ENCODE measurements at places on chromosomes 2 and 18.

GRCh38 chr2:127196549-127196948 is 23.6 kb downstream of the CYP27C1 start:
- DNase-seq: no peak

GRCh38 chr2:235049719-235050118 is 97.9 kb downstream of the SH3BP4 start:
- no peak for DNase-seq

- no peak for DNase-seq
Observed at GRCh38 chr18:45267622-45268021, 347.7 kb upstream of the SLC14A2 start.

GRCh38 chr2:5868931-5869330 is 176.7 kb downstream of the SOX11 start:
- no peak for DNase-seq

- no peak for DNase-seq
Observed at GRCh38 chr18:22872900-22873537, 60.1 kb upstream of the RBBP8 start.

DNA sequence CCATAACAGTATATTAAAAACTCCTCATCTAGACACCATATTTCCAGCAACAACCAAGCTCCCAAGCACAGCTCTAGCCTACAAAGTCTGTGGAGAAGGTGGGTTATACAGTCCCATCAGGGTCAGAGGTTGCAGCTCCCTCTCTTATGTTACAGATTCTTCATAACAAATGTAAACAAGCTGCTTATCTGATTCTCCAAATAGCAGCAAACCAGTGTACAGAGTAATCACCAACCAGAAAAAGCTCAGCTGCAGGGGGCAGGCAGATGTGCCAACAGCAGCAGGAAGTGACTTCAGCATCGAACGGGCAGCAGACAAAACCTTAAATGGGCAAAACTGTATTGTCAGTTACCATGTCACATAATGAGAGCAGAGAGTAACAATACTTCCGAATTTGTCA is 52.9 kb upstream of the NABP1 start:
- DNase-seq: no peak

DNA sequence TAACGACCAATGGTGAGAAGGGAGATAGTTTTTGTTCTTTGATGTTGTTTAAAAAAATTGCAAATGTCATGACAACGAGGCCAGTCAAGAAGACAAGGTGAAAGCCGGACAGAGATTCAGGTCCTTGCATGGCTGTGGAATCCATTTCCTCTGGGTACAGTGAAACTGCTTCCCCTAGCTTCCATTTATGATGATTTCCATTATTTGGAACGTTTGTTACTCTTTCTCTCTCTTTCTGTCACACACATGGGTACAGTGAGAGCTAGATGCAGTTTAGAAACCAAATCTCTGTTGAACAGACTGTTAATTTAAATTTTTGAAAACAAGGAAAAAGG is 57.4 kb upstream of the MSH2 start:
- DNase-seq: no peak

DNA sequence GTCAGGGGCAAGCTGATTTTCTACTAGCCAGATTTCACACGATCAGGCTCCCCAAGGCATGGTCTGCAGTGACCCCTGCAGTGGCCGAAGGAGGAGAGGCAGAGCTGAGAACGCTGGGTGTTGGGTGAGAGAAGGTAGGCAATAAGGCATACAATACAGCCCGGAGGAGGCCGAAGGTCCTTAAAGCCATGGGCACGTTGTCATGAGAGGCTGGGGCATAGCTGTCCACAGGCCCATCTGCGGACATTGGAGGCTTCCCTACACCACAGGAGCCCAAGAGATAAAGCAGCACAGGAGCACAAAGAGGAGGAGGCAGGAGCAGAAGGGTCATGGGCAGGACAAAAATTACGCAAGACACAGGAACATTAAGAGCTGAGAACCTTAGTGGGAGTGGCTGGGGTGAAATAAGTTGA is 16.7 kb upstream of the BZW1 start:
- no peak for DNase-seq

GRCh38 chr18:80200932-80201672 is 46.2 kb downstream of the PARD6G start:
- no peak for DNase-seq

DNA sequence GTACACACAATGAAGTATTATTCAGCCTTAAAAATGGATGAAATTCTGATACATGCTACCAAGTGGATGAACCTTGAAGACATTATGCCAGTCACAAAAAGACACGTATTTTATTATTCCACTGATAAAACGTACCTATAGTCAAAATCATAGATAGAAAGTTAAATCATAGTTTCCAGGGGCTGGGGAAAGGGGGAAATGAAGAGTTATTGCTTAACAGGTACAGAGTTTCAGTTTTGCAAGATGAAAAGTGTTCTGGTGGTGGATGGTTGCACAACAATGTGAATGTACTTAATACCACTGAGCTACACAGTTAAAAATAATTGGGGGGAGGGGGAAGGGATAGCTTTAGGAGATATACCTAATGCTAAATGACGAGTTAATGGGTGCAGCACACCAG is 279.0 kb upstream of the STON1 start:
- DNase-seq: no peak

DNA sequence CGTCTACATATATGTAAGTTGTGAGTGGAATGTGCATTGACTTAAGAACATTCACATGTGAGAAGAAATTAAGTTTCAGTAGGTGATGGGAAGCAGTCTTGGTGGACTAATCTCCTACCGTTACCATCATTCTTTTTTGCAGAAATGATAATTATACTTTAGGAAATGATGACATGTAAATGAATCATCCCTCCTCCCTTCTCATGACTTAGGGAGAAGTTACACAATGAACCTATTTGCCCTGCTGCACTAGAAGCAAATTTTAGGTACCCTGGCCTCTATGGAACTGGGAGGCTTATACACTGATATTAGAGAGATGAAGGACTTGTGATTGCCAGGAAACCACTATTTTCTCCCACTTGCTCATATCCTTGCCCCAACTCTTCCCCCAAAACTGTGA is 214.2 kb downstream of the CALCRL start:
- DNase-seq: no peak

DNA sequence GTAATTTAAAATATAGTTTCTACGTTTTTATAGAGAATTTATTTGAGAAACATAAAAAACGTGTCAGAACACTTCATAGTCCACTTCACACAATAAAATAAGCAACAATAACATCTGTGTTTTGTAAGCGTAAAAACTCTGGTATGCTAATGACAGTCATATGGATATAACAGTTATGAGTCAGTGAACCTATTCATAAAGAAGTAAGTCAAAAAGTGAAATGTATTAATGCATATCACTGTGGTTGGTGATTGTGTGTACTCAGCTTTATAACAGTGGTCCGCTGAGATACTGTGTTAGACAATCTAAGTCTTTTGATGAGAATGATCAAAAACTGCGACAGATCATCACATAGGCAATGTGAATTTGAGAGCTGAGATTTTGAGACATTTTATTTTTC is 153.2 kb downstream of the WDR7 start:
- DNase-seq: no peak

- no peak for DNase-seq
Observed at GRCh38 chr2:161913865-161914264, 160.2 kb downstream of the DPP4 start.

DNA sequence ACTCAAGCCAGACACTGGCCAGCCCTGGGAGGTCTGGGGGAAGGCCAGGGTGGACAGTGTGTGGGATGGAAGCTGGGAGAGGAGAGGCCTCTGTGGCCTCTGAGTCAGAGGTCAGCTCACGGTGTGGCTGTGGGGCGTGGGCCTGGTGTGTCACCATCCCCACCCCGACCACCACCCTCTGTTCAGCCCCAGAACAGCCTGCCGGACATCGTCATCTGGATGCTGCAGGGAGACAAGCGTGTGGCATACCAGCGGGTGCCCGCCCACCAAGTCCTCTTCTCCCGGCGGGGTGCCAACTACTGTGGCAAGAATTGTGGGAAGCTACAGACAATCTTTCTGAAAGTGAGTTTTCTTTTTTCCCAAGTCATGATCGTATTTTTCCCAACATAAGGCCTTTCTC is 110.5 kb downstream of the DYSF start:
- DNase-seq: no peak

- DNase-seq: no peak
Observed at GRCh38 chr2:45652090-45653031, 886 bp downstream of the PRKCE start.

DNA sequence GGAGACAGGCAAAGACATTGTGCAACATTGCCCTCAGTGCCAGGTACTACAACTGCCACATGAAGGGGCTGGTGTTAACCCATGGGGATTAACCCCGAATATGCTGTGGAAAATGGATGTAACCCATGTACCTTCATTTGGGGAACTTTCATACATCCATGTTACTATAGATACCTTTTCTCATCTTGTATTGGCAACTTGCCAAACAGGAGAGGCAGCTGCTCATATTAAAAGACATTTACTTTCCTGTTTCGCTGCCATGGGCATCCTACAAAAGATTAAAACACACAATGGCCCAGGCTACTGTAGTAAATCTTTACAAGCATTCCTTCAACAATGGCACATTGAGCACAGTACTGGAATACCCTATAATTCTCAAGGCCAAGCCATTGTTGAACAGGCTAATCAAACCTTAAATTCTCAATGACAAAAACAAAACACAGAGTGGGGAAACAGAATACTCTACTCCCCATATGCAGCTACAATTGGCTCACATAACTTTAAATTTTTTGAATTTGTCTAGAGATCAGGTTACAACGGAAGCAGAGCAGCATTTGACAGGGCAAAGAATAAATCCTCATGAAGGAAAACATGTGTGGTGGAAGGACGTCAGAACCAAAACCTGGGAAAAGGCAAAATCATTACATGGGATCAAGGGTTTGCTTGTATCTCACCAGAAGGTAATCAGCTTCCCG is 1723.5 kb upstream of the LRRTM1 start:
- DNase-seq: no peak

DNA sequence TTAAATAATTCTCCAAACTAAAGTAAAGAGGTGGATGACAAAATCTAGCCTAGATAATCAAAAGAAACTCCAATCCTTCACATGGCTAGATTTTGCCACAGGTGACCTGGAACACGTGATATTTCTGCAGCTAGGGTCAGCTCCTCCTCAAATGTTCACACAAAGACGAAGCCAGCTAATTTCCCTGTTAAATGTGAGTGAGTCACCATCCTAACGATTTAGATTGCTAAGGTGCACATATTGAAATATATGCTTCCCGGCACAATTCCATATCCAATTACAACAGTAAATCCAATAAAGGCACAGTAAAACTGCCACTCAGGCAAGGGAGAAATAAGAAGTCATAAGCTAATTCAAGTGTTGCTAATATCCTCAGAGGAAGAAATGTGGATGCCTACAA is 28.7 kb downstream of the IKZF2 start:
- DNase-seq: no peak

DNA sequence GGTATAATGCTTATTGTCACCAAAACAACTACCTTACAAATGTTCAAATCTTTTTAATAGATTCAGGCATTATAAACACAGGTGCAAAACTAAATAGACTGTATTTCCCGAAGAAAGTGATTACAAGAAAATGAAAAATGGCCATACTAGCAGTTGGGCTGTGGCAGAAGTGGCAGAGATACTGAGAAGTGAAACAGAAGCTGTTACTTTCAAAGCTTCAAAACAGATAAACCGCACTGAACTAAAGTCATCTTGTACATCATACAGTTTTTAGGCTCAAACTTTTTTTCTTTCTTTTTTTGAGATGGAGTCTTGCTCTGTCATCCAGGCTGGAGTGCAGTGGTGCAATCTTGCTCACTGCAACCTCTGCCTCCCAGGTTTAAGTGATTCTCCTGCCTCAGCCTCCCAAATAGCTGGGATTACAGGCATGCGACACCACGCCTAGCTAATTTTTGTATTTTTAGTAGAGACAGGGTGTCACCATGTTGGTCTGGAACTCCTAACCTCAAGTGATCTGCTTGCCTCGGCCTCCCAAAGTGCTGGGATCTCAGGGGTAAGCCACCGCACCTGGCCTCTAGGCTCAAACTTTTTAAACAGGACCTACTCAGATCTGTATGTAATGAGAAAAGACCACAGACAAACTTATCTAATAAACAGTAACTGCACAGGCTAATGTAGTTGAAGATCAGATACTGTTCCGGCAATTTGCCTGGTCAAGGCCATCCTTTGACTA is 77.9 kb upstream of the SATB2 start:
- DNase-seq: no peak

DNA sequence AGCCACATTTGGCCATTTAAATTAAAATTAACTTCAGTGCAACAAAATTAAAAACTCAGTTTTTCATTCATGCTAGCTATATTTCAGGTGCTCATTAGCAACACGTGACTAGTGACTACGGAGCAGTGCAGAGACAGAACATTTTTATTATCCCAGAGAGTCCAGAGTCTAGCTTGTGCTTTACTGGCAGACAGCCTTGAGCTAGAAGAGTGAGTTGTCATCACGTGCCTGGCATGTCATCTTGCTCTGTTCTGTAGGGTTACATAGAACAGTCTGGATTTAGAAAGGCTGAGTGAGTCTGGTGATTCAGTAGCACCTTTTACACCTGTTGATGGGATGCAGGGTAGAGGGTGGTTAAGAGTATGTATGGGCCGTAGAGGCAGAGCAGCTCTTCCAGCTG is 136.9 kb upstream of the IL1R2 start:
- DNase-seq: no peak

- no peak for DNase-seq
Observed at GRCh38 chr2:129256642-129257041, 722.8 kb upstream of the RAB6C start.

DNA sequence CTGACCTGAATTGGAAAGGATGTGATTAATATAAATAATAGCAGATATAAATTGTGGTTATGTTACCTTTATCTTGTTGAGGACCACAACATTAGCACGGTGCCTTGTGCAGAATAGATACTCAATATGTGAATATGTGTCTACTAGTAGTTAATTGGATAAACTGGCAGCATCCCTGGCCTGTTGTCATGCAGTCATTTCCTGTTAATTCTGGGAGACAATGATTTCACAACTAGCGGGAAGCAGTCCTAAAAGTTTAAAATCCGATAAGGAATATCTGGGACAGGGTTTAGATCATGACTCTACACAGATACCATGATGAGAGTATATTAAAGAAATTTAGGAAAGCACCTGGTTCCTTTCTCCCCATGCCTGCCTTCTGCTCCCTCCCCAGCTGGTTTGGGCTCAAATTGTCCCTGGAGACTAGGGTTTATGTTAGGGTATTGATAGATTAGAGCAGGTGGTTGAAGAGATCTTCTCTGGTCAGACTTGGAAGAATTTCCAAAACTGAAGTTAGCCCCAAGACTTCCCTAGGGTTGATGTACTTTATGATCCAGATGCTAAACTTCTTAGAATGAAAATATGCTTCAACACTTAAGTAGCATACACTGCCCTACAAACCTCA is 32.8 kb downstream of the CYBRD1 start:
- no peak for DNase-seq

GRCh38 chr2:224807153-224807964 is 91.2 kb upstream of the CCDC195 start:
- DNase-seq: no peak
